Aorta (tissue), 5 donors: ENCODE measurements at places on chromosomes 11 and 22. TPM values are rescaled to one million over a fixed set of nuclear protein-coding genes. Genes with fewer than 3 reads are reported as not detected.

DNA sequence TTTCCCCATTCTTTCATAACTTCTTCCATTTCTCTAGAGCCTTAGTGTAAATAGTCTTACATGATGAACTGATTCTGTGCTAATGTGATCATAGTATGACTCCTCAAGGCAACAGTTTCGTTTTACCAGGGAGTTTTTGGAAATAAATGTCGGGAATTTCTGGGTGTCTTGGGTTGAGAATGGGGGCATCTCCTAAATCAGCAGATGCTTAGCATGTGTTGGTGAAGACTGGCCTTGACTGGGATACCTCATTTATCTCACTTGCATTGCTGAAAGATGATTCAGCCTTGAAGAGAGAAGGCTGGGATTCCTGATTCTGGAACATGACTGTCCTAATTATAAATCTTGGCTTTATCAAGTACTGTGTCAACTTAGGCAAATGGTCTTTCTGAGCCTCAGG is 115.7 kb upstream of the C11orf87 start:
- no peak overlapping the region for H3K4me3 ChIP-seq
- H3K36me3 ChIP-seq: no peaks in the 10 kb centered on the region
- H3K27me3 ChIP-seq: no peaks in the 10 kb centered on the region
- no peaks in the 10 kb centered on the region for H3K4me1 ChIP-seq
- DNase-seq: no peak
- H3K27ac ChIP-seq: no peak overlapping the region

DNA sequence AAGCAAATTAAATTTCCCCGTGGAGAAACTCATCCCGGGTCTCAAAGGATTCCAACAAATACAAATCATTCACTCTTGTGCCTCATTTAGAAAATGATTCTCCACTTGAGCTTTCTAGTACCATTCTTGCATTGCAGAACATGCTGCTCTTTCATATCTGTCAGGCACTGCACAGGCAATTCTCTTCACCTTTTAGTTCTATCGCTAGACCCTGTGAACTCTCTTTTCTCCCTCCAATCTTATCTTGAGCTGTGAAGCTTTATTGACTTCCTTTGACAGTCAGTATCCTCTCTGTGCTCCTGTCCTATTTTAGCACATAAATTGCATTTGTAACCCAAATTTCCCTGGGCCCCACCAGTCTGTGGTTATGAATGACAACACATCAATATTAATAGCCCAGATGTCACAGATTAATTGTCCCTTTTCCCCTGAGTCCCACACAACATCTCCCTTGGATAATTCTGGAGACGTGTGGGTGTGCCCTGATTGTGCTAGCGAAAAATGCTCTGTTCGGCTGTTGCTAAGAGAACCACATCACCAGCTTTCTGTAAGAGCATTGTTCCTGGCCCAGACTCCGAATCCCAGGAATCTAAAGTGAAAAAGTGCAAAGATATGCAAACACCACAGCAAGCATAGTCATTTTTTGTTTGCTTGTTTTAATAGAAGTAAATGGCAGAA is 22.4 kb upstream of the SC5D start:
- H3K27me3 ChIP-seq: no peaks in the 10 kb centered on the region
- H3K4me1 ChIP-seq: no peaks in the 10 kb centered on the region
- no peak overlapping the region for H3K27ac ChIP-seq
- DNase-seq: no peak

DNA sequence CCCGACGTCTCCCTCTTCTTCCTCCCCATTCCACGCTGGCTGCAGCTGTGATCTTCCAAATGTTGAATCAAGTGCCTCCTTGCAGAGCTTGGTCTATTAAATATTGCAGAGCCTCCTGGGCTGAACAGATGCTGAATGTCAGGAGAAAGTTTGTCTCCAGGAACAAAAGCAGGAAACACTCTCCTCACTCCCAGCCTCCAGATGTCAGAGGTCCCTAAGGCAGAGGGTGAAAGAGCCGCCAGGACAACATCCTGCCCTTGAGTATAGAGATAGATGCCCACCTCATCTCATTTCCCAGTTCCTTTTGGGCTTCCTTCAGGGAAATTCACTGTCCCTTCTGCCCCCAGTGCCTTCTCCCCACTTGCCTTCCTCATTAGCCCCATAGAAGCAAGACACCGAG is 40.8 kb upstream of the IGSF9B start:
- H3K4me1 ChIP-seq: no peaks in the 10 kb centered on the region
- DNase-seq: peak; percentile 4
- no peaks in the 10 kb centered on the region for H3K36me3 ChIP-seq
- H3K27ac ChIP-seq: no peak overlapping the region

DNA sequence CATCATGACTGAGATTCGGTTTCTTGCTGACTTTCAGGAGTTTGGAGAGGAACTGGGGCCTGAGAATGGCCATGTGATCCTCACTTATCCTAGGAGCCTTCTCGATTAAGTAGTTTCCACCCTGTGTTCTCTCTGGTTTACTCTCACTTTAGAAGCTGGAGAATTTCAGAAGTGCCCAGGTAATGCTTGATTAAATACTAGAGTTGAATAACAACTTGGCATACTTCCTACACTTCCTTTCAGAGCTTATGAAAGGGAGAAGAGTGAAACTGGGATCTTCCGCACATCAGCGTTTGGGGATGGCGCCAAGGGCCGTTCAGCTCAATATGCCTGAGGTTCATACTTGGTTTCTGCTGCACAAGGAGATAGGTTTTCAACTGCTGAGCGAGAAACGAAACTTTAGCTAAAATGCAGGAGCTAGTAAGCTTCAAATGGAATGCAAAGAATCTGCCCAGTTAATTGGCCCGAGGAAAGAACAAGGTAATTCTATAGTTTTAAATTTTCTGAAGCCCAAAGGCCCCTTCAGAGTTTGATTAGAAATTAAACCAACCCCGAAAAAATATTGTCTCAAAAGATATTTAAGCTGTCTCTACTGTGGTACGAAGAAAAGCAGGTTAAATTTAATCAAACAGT is 823 bp upstream of the MUC15 start:
- no peak overlapping the region for H3K27ac ChIP-seq
- DNase-seq: no peak
- no peak overlapping the region for H3K4me3 ChIP-seq
- no peaks in the 10 kb centered on the region for H3K27me3 ChIP-seq

- H3K27me3 ChIP-seq: no peaks in the 10 kb centered on the region
- no peak for DNase-seq
- no peak overlapping the region for H3K4me3 ChIP-seq
- no peak overlapping the region for H3K27ac ChIP-seq
- H3K4me1 ChIP-seq: no peaks in the 10 kb centered on the region
Measured at GRCh38 chr11:25377466-25377865, 880.6 kb downstream of the LUZP2 start.

Gene LARGE2
- not detected for polyA plus RNA-seq

Gene OR4C5
- polyA plus RNA-seq: not detected

Gene RASL10A
- 0.49 TPM for polyA plus RNA-seq

Gene BIRC3
- 2.6 TPM for polyA plus RNA-seq
